Germinal center (tissue), 1 donor: ENCODE measurements at places on chromosomes 2 and 18.
A peak's percentile ranks its signal among the peaks of the same experiment; 100 is the strongest.

DNA sequence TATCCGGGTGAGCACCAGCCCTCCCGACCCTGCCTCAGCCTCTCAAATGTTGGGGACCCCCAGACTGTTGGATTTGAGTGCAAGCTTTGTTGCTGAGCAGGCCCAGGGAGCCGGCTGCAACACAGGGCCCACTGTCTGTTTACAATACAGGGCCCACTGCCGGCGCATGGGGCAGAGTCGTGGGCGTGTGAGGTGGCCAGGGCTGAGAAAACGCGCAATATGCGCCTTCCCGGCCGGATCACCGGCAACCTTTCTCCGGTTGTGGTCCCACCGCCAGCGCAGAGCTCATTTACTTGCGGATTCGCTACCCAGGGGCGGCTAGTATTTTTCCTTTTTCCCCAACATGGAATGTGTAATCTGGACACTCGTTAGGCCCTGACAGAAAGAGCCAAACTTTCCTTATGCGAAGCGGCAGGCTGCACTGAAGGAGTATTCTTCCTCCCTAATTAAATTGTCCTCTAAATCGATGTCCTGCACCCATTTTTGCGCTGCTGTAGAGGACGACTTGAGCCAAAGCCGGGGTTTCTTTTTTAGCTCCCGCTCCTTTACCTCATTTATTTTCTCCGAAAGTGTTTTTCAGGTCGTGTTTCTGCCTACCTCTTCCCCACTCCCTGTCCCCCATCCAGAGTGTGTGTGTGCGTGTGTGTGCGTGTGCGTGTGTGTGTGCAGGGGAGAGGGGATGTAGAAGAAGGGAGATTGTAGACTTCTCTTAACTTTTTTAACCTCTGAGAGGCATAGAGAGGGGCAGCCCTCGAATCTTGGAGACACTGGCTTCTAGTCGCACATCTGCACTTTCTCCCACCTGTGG is 2.7 kb downstream of the OTX1 start:
- no peak for DNase-seq

GRCh38 chr18:75247611-75248421 is 37.2 kb downstream of the TSHZ1 start:
- DNase-seq, result no peak

- no peak for DNase-seq
These were observed 347.1 kb downstream of the TNS1 start for GRCh38 chr2:217655651-217656050.

- peak; percentile 46 for DNase-seq
These were observed 935 bp upstream of the RAMP1 start for GRCh38 chr2:237858294-237859081.

DNA sequence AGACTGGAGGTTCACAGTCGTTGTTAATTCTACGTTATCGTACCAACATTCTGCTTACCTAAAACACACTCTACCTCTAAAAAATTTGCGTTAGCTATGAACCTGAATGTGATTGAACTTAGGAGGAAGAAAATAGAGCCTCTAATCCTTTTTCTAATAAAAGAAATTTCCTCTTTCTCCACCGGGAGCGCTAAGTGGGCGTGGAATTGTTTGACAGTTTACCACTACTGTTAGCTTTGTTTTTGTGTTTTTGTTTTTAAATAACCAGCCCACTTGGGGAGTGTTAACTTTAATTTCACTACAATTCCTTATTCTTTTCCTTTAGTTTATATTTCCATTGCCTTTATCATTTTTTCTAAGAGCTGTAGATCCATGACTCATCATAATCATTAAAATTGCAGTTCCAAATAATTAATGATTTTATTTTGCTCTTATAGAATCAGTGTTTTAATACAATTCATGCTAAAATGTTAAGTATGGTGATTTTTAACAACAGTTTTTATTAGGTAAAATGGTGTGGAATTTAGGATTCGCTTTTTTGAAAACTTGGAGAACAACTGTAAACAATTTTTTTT is 55.0 kb upstream of the ITM2C start:
- DNase-seq, result no peak
